ENCODE measurements at places on chromosomes 16 and 17. TPM values are rescaled to one million over a fixed set of nuclear protein-coding genes. Genes with fewer than 3 reads are reported as not detected.

Gene ARHGAP23
- 148 TPM for total RNA-seq

Gene HBZ
- total RNA-seq = not detected

Gene MYH1
- total RNA-seq = not detected

Gene SP6
- total RNA-seq = 5.9 TPM

Gene FOXC2
- total RNA-seq = 0.28 TPM

Gene EPX
- not detected for total RNA-seq

Gene IL17C
- total RNA-seq = not detected

Gene EFCAB5
- total RNA-seq = not detected

Gene TBC1D26
- total RNA-seq = not detected

Gene SDF2
- 29.0 TPM for total RNA-seq

Gene B4GALNT2
- total RNA-seq = 0.04 TPM

Gene PERCC1
- not detected for total RNA-seq

Gene SOX8
- 0.16 TPM for total RNA-seq

Gene DUSP3
- total RNA-seq = 36.3 TPM

Gene TEX19
- not detected for total RNA-seq

Gene OTOA
- total RNA-seq = 0.04 TPM

Gene HSD17B1
- total RNA-seq = 15.7 TPM

Gene VTN
- total RNA-seq = 0.60 TPM

Gene PDE6G
- not detected for total RNA-seq

Gene SYT17
- total RNA-seq = 2.0 TPM

Gene GUCY2D
- 3.5 TPM for total RNA-seq

Gene NTN3
- total RNA-seq = 0.08 TPM

Gene TPSG1
- total RNA-seq = 0.24 TPM

Gene C17orf107
- total RNA-seq = 1.3 TPM

Gene ASGR1
- total RNA-seq = 1.00 TPM

Gene ANTKMT
- 24.1 TPM for total RNA-seq

Gene MT1F
- total RNA-seq = 3.7 TPM

Gene CDC42EP4
- 25.9 TPM for total RNA-seq

Gene CD19
- total RNA-seq = 0.40 TPM

Gene EIF3CL
- total RNA-seq = 81.2 TPM

Gene TNFSF13
- 6.4 TPM for total RNA-seq

Gene SPN
- total RNA-seq = 0.60 TPM
